ENCODE measurements at places on chromosomes 7 and 10.
A peak's percentile ranks its signal among the peaks of the same experiment; 100 is the strongest.

DNA sequence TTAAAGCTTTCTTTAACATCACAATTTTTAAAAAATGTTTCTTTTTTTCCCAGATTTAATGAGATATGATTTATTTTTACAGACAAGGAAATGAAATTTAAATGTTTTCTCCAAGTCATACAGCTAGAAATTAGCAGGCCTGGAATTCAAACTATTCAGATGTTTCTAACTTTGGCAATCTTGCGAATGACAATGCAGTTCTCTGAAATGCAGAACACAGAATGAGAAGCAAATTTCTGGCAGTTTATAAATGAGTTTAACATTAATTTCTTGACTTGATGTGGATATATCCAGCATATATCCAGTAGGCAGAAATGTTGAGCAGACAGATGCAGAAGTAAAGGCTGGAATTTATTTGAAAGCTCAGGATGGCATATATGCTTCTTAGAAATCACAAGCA is 227.5 kb downstream of the THSD7A start:
- no peak for DNase-seq

DNA sequence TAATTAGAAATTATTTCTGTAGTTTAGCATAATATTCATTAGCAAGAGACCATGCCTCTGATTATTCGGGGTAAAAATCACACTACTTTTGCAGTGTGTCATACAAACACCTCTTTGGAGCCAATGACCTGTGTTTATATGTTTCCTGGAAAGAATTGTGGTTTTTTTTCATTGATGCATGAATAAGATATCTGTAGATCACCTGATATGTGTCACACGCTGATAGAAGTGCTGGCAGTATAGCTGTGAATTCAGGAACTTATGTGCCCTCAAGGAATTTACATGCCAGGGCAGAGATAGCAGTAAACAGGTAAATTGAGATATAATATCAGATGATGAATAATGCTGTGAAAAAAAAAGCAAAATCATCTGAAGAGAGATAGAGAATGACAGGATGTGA is 118.2 kb downstream of the VPS50 start:
- DNase-seq: no peak

DNA sequence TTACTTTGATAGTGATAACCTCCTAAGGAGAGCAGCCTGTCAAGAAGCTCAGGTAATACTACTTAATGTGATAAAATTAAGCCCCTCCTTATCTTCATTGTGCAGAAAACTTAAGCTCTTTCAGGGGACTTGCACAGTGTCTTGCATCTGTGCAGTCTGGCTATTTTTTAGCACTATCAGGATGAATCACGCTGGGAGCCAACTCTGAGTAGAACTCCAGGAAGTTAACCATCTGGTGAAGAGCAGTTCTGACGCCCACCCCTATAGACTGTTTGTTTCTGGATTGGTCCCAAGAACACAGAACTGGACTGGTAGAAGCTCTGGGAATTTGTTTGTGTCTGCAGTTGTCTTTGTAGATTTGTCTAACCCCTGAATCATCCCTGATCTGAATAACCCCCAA is 41.9 kb downstream of the AGK start:
- DNase-seq: no peak

- DNase-seq: no peak
Measured at GRCh38 chr7:155754165-155754564, 58.1 kb downstream of the SHH start.

- DNase-seq: no peak
Measured at GRCh38 chr7:112283382-112283910, 77.0 kb downstream of the ZNF277 start.

DNA sequence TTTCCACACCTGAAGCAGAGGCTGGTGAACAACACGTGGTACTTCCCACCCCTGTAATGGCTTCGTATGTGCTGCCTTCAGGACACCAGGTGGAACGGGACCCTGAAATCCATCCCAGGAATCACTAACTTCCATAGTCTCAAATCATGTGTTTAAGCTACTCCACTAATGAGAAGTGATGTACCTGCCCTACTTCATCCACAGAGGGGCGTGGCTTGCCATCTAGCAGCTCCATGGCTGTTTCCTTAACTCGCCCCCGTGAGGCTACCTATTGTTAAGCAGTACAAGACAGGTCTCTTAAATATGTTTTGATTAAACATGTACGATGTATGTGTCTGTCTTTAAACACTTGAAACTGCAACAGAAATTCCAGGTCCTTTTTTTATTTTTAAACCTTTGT is 31.8 kb downstream of the ARL3 start:
- DNase-seq: no peak

GRCh38 chr10:17817316-17817715 is 8.2 kb downstream of the MRC1 start:
- DNase-seq: no peak

DNA sequence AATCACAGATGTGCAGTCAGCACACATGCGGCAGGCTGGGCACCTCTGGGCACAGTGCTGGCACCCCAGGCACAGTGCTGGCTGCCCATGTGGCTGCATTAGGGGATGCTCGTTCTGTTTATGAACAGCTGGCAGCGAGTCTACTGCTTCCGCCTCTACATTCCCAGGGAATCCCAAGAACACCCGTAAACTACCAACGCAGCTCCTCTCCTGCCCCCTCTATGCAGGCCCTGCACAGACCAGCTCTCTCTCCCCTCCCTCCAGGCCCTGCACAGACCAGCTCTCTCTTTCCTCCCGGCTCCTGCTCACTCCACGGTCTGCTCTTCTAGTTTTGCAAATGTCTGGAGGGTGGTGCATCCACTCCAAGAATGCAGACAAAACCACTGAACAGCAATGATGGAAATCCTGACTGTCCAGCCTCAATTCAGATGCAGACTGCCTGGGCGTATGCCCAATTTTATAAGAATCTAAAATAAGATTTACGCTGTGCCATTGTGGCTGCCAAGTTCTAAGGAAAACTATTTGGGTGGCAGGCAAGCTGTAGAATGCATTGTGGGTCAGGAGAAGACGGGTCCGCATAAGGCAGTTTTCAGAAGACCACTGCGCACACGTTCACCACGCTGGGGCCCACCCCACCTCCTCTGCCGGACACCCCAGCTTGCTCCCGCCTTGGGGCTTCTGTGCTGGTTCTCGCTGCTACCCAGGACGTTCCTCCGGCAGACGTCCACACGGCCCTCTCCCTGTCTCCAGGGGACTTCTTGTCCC is 234.6 kb downstream of the ZMYND11 start:
- no peak for DNase-seq

- DNase-seq: no peak
Measured at GRCh38 chr7:2044883-2045471, 187.8 kb downstream of the MAD1L1 start.

DNA sequence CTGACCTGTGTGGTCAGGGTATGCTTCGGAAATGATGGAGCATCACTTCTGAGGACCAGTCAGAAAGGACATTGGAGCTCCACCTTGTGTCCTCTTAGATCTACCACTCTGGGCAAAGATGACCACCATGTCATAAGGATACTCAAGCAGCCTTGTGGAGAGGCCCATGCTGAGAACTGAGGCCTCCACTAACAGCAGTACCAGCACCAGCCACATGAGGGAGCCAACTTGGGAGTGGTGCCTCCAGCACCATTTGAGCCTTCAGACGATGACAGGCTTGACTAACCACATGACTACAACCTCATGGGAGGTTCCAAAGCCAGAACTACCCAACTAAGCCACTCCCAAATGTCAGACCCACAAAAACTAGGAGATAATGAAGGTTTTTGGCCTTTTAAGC is 116.0 kb downstream of the NPTX2 start:
- no peak for DNase-seq

GRCh38 chr10:77746047-77746707 is 108.6 kb upstream of the KCNMA1 start:
- DNase-seq: no peak

DNA sequence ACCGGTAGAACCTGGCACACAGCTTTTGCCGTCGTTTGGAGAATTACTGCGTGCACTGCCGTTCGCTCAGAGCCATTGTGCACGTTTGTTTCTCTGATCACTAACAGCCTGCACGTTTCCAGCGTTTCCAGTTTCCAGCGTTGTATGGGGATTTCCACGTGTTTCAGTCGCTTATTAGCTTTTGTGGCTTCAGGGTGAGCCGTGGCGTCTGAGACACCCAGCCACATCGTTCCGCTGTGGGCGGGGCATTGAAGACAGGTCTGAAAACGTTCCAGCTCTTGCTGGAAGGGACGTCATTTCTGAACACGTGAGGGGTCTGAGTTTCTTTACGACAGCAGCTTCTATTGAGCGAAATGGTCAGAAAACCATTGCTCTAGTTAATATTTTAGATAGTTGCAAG is 164.8 kb downstream of the DNAJB6 start:
- DNase-seq: no peak

DNA sequence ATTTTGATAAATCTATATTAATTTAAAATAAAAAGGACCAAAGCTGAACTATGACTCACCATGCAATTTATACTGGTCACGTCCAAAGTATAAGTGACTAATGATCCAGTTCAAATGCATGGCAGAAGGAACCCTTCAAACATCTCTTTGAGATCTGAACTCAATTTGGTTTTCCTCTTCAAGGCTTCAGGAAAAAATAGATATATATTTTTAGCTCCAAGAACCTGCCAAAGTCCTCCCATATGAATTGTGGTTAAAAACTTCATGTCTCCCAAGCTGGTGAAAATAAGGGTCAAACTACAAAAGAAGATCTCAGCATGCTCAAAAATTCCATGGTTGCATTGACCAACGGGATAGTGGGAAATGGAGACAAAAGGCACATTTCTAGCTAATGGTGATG is 34.6 kb upstream of the PDE1C start:
- no peak for DNase-seq

DNA sequence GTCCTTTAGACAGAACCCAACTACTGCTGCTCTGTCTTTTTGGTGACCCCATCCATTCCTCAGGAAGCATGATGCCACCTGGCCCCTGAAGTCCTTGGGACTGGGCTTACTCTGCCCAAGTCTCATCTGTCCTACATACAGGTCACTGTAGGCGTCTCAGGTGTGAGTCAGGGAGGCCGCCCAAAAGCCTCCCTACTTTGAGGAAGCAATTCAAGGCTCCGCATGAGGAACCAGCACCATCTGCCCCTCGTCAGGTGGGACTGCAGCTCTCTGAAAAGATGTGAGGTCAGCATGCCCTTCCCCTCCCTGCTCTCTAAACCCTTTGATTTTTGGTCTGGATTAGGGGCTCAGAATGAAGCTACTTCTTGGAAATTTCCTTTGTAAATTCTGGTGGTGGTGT is 354.8 kb downstream of the CXCL12 start:
- no peak for DNase-seq

- DNase-seq: peak; percentile 39
Measured at GRCh38 chr7:2086229-2086628, 146.5 kb downstream of the MAD1L1 start.

- no peak for DNase-seq
Measured at GRCh38 chr10:70684374-70684773, 12.1 kb downstream of the ADAMTS14 start.

DNA sequence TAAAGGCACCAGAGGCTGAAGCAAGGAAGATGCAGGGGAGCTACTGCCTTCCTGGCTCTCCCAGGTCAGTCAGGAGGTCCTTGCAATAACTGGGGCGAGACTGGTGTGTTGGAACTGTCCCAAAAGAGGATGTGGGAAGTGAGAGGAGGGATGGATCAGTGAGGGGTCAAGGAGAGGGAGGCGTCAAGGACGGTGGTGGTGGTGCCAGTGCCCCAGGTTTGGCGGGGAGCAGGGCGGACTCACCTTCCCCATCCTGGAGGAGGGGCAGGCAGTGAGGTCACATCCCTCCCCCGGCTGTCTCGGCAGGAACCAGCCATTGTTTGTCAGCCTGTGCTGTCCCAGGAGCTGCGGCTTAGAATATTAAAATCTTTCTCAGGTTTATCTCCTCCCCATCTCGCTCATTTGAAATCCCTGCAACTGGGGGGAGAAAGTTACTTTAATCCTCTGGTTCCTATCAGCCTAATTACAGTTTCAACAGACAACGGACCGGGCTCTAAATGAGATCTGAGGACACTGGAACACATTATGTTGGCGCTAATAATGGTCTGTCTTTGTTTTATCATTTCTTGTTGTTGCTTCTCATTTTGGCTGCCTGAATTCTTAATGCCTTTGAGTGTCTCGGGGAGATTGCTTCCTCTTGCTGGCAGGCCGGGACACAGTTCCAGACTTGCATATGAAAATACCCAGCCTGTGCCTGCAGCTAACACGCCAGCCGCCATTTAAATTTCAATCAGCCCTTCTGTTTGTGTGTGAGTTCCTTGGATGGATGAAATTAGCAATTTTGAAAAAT is 387.5 kb downstream of the RPS24 start:
- no peak for DNase-seq

DNA sequence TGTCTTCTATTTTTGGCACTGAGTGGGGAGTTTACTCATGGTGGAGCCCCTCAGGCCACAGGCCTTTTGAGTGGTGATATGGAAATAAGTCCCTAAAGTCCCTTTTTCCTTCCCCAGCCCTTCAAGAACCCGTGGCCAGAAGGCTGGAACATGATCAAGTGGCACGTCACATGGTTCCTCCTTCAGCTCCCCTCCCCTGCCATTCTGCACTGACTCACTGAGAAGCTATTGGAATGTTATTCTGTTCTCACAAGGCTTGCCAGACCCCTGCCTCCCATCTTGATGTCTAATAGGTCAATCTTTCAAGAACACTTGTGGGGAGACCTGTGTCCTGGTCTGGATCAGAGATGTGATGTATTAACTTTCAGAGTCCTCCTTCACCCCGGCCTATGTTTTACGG is 279.8 kb downstream of the SEC23IP start:
- DNase-seq: no peak

DNA sequence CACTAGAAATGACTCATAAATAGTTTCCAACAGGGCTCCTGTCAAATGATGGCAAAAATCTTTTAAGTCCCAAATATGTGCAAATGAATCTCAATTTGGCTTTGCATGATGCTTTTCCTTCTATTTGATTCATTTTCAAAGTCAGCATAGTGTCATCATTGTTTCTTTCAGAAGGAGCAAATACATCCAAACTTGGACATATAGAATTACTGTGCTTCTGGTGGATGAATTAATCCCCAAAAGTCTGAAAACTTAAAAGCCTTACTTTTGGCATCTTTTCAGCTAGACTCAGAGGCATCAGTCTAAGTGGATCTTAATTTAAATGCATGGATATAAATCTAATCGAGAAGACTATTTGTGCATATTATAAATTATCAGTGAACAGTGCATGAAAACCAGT is 578.1 kb upstream of the FZD8 start:
- no peak for DNase-seq

DNA sequence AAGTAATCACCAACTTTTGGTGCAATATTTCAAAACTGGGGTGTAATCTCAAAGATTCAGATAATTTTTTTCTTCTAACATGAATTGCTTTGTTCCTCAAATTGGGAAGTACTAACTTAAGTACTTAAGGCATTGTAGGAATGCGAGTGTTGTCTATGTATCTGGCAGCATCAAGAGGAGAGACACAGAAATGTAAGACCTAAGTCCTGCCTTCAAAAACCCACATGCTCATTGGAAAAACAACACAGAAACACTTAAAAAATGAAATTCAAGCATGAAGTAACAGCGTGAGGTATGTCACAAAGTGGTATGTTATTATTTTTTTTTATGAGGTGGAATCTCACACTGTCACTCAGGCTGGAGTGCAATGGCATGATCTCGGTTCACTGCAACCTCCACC is 288.5 kb downstream of the ZEB1 start:
- no peak for DNase-seq

All from C1 segment of cervical spinal cord (tissue), 14 donors.